ENCODE measurements at places on chromosomes 2 and 18. TPM values are rescaled to one million over a fixed set of nuclear protein-coding genes. Genes with fewer than 3 reads are reported as not detected.
A peak's percentile ranks its signal among the peaks of the same experiment; 100 is the strongest.

The MPV17 gene
- 99.1 TPM for total RNA-seq

The PSMA8 gene
- total RNA-seq, result 0.35 TPM

The GPAT2 gene
- 3.7 TPM for total RNA-seq

The CCDC68 gene
- total RNA-seq, result 0.13 TPM

The MROH2A gene
- not detected for total RNA-seq

The RGPD8 gene
- 35.9 TPM for total RNA-seq

The ABI2 gene
- total RNA-seq, result 26.4 TPM

The NMUR1 gene
- total RNA-seq, result 1.1 TPM

The CKAP2L gene
- 0.98 TPM for total RNA-seq

The SLC5A7 gene
- not detected for total RNA-seq

The PLCD4 gene
- total RNA-seq, result 0.43 TPM

GRCh38 chr2:207341804-207342203, 176.1 kb upstream of the KLF7 start:
- DNase-seq, result no peak

GRCh38 chr2:236576087-236576486, 6.5 kb downstream of the ACKR3 start:
- DNase-seq, result no peak

- no peak for DNase-seq
These were observed 4.4 kb downstream of the ANKRD12 start for GRCh38 chr18:9140984-9141383.

DNA sequence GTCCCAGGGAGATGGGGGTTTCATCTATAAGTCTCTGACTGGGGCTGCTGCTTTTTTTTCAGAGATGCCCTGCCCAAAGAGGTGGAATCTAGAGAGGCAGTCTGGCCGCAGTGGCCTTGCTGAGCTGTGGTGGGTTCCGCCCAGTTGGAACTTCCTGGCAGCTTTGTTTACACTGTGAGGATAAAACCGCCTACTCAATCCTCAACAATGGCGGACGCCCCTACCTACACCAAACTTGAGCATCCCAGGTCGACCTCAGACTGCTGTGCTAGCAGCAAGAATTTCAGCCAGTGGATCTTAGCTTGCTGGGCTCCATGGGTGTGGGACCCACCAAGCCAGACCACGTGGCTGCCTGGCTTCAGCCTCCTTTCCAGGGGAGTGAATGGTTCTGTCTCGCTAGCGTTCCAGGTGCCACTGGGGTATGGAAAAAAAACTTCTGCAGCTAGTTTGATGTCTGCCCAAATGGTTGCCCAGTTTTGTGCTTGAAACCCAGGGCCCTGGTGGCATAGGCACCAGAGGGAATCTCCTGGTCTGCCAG, 152.6 kb upstream of the CYP26B1 start:
- DNase-seq, result no peak

GRCh38 chr2:109432421-109432820, 181.3 kb downstream of the SEPTIN10 start:
- no peak for DNase-seq

DNA sequence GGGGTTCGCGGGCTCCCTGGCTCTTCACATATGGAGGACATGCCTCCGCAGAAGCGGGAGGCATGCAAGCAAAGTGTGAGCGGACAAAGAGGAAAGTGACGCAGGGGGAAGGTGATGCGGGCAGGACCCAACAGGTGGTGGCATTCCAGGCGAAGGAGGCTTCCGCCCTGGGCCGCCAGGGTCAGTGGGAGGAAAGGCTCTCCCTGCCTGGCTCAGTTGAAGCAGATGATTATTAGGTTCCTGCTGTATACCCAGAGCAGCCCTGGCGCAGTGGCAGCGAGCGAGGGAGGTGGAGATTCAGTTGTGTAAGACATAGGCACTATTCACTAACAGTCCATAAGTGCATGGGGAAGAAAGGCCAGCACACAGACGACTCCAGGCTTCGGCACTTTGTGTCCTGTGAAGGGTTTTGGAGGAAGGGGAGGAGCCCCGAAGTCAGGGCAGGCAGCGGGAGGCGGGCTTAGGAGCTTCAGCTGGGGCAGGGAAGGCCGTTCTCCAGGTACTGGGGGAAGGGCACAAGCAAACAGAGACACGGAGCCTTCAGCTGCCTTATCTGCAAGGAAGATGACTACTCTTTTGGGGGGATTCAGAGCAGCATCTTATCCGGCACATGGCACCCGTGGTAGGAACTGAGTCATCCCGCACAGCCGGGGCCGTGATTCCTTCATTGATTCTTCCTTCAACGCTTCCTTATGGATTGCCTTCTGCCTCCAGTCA, 89.8 kb downstream of the TGOLN2 start:
- DNase-seq, result no peak

GRCh38 chr2:232744963-232745362, 31.4 kb downstream of the KCNJ13 start:
- DNase-seq, result no peak

DNA sequence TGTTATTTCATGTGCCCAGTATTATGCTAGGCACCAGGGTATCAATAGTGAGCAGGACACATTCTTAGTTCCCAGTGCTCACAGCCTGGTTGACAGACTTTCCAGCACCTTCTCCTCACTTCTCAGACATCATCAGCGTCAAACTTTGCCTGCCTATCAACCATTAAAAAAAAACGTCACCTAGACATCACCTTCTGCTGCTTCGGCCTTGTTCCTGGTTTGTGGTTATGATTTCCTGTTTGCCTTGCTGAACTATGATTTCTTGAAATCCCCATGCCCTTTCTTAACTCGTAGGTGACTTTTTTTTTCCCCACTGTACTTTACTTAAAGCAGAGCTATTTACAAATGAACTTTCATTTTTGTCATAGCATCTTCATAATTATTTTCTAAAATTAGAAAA, 60.4 kb upstream of the NABP1 start:
- DNase-seq, result peak; percentile 63

DNA sequence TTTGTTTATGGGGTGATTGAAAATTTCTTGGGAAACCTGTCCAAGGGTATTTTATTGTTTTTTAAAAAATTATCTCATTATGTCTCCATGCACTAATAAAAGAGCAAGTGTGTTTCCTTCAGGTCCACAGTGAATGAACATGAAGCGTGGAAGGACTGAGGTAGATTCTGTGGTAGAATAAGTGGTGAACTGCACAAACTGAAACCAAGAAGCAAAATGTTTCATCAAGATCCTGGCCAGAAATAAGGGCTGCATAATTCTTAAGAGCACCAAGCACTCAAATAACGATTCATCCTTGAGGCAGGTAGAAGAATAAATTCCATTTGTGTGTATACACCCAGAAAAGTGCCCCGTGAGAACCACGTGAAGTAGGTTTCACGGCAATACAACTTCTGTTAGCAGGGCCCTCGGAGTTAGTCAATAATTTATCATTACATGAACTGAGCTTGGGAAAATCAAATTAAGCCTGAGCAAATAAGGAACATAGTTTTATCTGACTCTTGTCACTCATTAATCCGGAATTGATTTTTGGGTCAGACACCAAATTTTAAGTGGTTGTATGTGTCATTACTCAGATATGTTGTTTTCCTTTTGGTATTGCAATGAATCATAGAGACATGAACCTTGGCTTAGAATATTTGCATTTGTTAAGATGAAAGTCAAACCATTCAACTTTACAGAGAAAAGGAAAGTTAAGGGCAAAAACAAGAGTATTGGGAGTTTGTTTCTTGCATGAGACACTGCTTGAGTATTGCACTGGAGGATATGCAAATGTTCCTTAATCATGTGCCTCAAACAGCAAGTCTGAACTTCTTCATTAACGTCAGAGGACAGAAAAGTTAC, 472.6 kb upstream of the NETO1 start:
- no peak for DNase-seq

DNA sequence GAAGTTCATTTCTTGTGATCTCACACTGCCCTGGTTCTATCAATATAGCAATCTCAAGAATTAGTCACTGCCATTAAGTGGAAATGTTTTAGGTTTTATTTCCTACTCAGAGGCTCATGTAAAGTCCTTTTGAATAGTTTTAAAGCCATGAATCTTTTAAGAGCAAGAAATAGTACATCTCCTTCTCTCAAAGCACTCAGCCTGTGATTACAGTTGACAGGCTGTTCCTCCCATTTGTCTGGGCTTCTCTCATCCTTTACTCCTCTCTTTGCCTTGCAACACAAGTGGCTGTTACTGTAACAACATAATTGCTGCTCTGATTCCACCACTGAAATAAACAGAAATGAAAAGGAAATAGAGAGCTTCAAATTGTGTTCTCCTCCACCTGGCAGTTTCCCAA, 18.4 kb downstream of the GRP start:
- DNase-seq, result no peak

- DNase-seq, result no peak
These were observed 130.5 kb downstream of the PXDN start for GRCh38 chr2:1613731-1614354.

DNA sequence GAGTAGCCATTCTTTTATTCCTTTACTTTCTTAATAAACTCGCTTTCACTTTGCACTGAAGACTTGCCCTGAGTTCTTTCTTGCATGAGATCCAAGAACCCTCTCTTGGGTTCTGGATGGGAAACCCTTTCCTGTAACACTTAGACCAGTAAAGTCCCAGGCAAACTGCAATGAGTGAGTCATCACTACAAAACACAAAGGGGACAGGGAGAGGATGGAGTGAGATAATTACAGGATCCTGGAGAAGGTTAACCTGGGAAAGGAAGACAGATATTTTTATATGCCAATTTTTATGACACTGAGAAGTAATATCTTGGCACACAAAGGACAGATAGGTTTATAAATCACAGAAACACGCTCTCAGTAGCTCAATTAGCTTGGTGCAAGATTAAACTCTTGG, 48.7 kb downstream of the EHD3 start:
- no peak for DNase-seq

DNA sequence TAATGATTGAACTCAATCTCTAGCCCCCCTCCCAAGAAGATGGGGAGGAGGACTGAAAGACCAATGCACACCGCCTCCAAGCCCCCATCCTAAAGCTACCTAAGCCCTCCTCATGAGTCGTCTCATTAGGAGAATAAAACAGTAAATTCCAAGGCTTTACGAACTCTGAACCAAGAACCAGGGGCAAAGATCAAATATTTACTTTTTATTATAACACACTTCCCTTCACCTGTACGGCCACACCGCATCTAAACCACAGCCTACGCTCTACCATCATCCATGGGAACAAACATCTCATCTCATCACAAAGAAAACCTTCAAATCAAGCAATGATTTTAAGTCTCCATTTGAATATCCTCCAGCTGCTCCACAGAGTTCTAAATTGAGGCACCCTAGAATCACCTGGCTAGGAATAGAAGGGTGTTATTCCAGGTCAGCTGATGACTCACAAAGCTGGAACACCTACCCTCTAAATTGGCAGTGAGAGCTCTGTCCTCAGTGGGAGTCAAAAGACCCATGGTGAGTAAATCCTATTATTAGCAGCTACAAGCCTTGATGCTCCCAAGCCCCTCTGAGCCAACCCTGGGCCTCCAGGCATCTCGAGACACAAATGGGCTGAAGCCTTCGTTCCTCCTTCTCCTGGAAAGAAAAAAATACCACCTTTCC, 45.6 kb upstream of the BZW1 start:
- no peak for DNase-seq

DNA sequence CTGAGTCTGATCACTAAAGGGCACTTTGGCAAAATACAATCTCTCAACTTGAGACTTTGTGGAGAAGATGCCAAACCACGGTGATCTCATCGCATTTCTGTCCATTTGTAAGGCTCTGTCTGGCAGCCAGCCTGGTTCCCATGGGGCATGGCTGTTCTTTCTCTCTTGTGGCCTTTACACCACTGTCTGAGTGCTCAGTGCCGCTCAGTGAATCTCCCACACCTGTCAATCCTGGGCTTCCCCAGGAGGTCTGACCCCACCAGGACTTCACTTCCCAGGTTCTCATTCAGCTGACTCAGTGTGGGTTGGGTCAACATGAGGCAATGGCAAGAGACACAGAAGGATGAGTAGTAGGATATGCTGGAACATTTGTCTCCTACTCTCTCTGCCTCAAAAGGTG, 96.8 kb upstream of the TRIB2 start:
- DNase-seq, result no peak

DNA sequence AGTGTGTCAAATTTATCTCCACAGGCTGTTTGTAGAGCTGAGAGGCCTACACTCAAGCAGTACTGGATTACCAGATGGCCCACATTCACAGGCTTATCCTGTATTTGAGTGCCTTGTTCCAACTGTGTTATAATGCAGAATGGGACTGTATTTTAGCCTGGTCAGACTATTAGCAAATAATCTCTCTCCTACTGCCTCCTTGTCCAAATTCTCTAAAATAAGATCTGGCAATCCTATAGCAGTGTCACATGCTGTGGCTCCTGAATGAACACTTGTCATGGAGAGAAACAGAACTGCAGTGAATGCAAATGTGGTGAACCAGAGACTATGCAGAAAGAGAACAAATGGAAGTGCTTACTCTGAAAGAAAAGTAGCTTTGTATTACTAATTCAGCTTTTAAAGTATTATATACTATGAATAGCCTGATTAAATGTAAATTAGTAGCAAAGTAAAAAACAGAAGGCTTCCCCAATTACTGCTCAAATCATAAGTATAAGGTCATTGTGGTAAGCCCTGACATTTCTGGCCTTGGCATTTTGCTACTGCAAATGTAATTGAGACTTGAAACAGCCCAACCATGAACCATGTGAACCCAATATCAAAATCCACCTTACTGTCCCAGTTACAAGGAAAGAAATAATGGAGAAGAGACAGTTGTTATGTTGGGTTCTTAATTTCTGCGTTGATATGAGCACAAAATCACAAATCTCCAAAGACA, 80.0 kb downstream of the MAP4K3 start:
- no peak for DNase-seq

DNA sequence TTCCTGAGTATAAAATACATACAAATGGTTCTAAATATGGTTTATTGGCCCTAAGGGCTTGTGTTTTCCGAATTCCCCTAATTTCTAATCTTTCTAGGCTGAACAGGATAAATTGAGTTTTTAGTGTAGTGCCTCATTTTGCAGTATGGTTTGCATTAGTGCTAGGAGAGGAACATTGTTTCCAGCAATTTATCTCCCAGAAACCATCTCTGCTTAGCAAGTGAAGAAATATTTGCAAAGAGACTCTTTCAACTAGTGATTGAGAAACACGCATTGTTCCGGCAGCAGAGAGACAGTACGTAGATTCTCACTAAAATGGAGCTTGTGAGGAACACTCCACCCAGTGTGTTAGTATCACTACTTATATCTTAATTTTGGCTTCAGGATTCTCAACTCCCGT, 177.8 kb upstream of the EPAS1 start:
- DNase-seq, result no peak
